ENCODE measurements at places on chromosomes 2 and 18.

GRCh38 chr18:22084547-22084946 is 84.8 kb upstream of the GATA6 start:
- DNase-seq: no peak

DNA sequence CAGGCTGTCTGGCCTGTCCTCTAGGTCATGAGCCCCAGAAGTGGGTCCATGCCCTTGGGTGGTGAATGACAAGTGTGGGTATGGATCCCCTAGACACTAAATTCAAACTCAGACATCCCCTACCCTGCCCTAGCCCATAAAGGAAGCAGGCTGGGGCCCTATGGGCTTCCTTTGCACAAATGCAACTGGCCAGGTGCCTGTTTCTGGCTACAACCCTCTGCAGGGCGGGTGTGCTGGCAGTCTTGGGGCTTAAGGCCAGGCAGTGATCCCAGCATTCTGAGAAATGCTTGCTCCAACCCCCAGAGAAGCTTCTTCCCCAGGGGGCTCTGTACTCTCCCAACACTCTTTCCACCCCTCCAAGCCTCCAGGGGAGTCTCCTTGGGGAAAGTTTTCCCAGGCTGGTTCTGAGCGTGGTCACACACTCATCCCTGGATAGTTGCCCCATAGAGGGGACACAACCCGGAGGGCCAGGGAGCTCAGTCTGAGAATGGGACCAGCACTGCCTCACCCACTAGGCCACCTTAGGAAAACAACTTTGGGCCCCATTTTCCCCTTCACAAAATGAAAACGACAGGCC is 16.6 kb upstream of the ASPRV1 start:
- no peak for DNase-seq

DNA sequence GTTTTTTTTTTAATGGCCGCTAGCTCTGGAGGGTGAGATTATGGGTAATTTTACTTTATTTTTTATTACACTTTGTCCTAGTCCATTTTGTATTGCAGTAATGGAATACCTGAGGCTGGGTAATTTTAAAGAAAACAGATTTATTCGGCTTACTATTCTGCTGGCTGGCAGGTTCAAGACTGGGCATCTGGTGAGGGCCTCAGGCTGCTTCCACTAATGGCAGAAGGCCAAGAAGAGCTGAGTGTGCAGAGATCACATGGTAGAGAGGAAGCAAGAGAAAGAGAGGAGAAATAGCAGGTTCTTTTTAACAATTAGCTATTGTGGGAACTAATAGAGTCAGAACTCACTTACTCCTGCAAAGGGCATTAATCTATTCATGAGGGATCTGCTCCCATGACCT is 52.4 kb upstream of the ARHGAP28 start:
- no peak for DNase-seq

- DNase-seq: no peak
Measured at GRCh38 chr2:47097563-47097962, 57.5 kb downstream of the STPG4 start.

- no peak for DNase-seq
Measured at GRCh38 chr2:33321236-33321771, 155.1 kb upstream of the RASGRP3 start.

GRCh38 chr18:13374096-13374467 is 155.5 kb downstream of the LDLRAD4 start:
- no peak for DNase-seq

DNA sequence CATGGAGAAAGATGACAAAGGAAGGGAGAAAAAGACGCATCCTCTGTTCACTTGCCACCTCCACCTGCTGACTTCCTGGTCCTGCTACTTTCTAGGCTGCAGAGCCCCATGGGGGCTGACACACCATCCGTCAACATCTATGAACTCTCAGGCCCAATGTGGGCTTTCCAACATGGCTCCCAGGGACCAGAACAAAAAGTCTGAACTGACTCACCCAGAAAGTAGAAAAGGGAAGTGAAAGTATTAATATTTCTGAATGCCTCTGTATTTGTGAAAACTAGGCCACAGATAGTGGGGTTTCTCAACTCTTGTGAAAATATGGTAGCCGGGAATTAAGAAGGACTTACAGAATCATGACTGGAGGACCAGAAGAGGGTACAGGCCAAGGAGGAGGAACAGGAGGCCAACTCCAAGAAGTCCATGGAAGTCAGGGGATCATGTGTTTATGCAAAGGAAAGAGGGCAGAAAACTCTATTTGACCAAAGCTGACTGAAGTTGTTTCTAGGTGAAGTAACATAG is 123.1 kb upstream of the CAB39 start:
- no peak for DNase-seq

DNA sequence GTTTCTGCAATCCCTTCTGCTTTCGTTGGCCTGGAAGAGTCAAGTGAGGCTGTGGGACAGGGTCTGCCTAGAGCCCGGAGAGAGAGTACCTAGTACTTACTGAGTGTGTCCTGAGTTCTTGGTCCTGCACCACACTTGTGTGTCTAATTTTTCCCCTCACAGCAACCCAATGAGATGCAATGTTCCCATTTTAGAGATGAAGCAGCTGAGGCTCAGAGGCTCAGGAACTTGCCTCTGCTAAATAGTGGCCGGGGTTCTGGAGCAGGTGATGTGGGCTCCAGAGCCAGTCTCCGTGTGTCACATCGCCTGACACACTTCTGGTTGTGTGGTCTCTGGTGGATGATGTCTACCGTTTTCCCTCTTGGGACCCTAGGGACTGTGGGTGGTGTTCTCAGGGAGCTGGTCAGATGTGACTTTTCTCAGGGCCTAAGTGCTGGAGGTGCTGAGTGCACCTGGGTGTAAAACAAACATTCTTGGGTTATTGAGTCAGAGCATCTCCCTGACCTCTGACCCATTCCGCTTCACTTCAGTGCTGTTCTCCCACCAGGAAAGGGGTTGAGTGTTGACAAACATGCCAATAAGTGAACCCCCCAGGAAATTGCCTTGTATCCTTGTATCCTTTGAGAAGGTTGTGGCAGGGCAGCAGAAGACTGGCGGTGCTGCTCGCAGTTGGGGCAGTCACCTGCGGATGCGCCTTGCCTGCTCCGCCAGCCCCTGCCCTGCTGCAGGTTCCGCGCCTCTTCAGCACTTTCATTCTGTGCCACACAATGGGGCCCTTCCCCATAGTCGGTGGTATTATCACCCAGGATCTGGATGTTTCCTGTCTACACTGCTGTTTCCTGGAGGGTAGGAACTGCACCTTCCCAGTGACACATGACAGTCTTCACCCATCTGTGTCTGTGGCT is 32.1 kb downstream of the HK2 start:
- peak; percentile 66 for DNase-seq

- DNase-seq: no peak
Measured at GRCh38 chr2:190405070-190405469, 3.1 kb upstream of the MFSD6 start.

All from urothelium cell line (cell line).